ENCODE measurements at places on chromosomes 3 and 15.
A peak's percentile ranks its signal among the peaks of the same experiment; 100 is the strongest.

- DNase-seq, result no peak
These were observed 100.5 kb upstream of the SKOR1 start for GRCh38 chr15:67724691-67725375.

DNA sequence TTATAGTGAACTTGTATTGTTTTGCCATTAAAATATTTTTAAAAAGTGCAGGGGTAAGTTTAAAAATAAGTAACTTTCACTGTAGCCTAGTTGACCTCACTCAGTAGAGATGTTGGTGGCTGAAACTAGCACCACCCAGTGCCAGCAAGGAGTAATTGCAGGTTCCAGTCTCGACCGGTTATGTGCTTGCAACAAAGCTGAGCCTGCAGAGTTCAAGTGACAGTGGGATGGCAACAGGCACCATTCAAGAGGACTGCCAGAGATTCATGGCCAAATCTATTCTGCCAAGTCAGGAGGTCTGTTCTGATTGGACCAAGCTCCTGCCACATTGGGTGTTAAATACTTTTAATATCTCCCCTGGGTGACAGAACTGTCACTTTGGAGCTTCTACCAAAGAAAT, 2.7 kb downstream of the ADAMTS7 start:
- peak; percentile 35 for DNase-seq

- peak; percentile 58 for DNase-seq
These were observed 25.0 kb downstream of the SIDT1 start for GRCh38 chr3:113557374-113557773.

- no peak for DNase-seq
These were observed 139.0 kb upstream of the KCNMB2 start for GRCh38 chr3:178397202-178397601.

DNA sequence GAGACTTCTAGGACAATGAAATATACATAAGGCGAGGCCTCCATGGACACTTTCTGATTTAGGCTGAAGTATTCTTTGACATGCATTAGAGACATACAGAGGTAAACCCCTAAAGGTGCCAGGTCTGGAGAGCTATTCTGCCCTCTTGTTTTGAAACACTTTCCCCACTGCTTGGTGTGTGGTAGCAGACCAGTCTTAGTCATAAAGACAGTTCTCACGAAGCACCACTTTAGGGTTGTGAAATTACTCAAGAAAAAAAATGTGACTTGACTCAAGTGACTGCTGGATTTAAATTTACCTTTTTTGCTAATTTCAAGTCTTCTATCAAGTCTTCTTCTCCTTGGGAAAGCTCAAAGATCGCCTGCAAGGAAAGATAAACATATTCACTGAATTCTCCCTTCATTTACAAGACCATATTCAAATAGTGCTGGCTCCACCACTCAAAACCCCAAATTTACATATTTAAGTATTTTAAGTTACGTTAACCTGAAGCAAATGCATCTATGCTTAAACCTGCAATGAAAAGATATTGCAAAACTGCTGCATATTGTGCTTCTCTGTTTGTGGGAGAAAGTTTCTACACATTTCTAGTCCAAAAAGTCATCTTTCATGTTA, 48.4 kb downstream of the ARHGEF3 start:
- DNase-seq, result peak; percentile 12

GRCh38 chr3:10182950-10183349, 18.2 kb downstream of the IRAK2 start:
- DNase-seq, result no peak

DNA sequence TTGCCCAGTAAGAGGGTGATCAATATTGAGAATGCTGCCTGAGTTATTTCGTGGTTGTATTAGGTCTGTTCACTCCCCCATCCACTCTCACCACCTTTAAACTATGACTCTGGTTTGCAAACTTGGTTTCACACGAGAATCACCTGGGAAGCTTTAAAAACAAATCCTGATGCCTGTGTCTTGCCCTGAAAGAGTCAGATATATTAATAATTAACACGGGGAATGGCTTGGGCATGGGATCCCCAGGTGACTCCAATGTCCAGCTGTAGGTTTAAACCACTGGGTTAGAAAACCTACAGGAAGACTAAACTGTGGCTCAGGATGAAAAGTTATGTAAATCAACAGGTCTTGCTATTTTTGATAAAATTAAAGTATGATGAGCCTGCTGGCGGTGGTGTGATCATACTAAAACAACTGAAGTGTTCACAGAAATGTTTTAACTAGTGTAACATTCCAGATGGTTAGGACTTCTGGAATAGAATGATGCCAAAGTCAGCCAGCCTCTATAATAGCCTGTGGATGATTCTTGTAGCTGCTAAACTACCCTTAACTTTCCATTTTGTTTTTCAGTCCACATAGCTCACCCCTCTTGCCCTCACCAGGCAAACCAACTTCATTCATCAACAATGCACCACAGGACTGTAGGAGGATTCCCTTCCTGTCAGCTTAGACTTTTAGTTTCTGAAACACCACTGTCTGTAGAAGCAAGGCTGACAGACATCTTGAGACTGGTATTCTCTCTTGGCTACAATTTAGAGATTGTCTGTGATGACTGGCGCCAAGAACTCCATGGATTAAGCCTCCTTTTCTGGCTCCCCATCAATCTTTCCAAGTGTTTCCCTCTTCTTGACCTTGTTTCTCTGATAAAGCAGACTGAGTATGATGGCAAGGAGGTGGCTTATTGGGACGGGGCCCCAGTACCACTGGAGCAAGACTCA, 119.1 kb upstream of the ADAMTS9 start:
- DNase-seq, result no peak

- DNase-seq, result no peak
These were observed 32.7 kb downstream of the TRANK1 start for GRCh38 chr3:36911990-36912804.

GRCh38 chr3:55723653-55724406, 236.7 kb upstream of the WNT5A start:
- no peak for DNase-seq

- peak; percentile 27 for DNase-seq
These were observed 82.6 kb upstream of the CSPG5 start for GRCh38 chr3:47661121-47661752.

- DNase-seq, result no peak
These were observed 23.6 kb downstream of the ANXA2 start for GRCh38 chr15:60374209-60374608.

- no peak for DNase-seq
These were observed 195.2 kb downstream of the CADPS start for GRCh38 chr3:62679988-62680387.

DNA sequence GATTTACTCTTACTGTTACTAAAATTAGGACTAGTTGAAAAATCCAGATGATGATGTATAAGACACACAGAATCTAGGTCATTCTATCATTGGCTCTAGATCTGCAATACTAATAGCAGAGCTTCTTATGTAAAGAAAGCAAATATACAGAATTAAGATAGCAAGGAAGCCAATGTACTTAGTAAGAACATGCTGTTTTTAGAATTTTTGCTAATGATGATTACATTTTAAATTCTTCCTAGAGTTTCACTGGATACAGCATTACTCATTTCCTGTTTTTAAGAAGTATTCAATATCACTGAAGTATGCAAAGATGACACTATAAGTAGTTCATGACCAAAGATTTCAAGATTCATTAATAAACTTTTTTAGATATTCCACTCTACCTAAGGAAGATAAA, 60.7 kb downstream of the CFAP20DC start:
- peak; percentile 75 for DNase-seq

DNA sequence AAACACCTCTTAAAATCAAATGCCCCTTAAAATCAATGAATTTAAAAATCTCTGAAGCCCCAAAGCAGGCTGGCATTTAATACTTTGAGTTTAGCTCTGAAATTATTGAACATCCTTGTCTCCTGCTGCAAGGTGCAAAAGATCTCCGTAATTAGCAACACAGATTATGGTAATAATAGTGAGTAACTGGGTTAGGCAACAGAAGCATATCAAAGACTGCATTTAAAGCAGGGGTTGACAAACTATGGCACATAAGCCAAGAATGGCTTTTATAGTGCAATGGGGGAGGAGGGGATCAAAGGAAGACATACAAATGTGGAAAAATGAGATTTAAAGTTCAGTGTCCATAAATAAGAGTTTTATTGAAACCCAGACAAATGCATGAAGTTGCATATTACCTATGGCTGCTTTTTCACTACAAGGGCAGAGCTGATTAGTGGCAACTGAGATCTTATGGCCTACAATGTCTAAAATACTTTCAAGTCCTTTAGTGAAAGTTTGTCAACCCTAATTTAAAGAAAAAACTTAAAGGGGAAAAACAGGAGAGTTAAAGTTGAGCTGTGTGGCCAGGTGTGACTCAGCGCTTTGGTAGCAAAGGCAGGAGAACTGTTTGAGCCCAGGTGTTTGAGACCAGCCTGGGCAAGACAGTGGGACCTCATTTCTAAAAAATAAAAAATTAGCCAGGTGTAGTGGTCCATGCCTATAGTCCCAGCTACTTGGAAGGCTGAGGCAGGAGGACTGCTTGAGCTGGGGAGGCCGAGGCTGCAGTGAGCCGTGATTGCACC, 157.6 kb downstream of the TBL1XR1 start:
- no peak for DNase-seq

DNA sequence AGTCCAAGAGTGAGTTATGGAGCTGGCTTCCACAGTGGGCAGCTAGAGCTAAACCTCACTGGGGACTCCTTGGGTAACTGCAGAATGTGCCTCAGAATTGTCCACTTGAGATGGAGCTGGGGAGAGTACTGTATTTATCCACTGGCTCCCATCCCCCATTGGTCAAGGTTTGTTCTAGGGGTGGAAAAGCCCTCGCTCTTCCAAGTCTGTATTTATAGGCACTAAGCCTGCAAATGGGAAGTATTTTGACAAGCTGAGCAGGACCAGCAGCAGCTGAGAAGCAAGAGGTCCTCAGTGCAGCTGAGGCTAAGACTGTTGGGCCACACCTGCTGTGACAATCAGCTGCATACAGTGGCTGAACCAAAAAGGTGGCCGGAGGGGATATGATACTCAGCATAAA, 5.8 kb downstream of the USP13 start:
- no peak for DNase-seq

DNA sequence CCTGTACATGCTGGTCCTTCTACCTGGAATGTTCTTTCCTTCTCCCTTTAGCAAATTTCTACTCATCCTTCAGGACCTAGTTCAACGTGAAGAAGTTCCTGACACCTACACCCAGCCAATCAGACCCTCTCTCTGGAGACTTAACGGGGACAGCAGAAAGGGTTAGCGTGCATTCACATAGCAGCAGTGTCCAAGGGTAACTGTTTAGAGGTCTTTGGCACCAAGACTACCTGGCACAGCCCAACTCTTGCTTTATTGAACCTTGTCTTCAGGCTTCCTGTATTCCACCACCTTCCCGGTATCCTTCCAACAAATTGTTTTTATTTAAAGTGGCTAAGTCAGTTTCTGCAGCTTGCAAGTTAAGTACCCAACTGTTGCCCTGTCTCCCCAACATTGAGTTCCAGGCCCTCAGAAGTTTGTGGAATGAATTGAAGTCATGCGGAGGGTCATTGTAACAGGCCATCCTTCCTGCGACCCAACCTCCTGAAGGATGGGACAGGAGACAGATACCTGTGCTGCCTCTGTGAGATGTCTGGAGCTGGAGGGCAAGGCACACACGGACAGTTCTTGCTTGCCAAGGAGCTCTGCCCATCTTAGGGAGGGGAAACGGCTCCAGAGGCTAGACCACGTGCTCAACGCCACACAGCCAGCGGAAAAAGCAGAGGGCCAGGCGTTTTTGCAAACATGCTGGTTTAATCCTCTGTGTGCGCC, 14.4 kb upstream of the WNT7A start:
- no peak for DNase-seq

DNA sequence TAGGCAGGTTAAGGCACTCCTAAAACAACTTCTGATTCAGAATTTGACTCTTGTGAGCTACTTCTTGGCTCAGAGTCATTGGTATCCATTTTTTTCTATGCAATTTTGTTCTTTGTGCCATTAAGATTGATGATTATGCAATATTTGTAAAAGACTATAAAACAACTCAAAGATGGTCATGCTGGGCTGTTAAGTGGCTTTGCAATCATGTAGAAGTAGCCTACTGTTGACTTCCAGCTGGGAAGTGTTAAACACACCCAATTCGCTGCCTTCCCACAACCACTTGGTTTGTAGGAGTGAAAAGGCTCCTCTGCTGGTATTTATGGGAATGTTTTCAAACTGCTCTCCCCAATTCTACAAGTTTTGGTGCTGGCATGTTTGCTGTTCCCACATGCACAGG, 74.7 kb upstream of the COL6A6 start:
- no peak for DNase-seq

DNA sequence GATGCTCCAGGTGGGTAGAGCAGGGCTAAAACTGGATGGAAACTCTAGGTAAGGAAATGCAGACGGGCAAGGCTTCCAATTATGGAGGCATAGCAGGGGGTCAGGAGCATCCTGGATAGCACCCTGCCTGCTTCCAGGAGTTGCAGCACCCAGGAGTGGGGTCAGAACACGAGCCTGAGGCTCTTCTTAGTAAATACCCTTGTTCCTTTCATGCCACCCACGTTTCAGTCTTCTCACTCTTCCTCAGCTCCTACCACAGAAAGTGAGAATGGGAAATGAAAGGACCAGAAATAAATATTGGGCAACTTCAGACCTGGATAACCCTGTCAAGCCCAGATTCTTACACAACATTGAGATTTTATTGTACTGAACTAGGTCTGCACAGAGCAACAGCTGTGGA, 16.4 kb downstream of the CCR1 start:
- DNase-seq, result no peak

GRCh38 chr3:63352008-63352279, 73.8 kb downstream of the SYNPR start:
- no peak for DNase-seq

- DNase-seq, result no peak
These were observed 187.5 kb downstream of the DOCK3 start for GRCh38 chr3:50862221-50862620.
